Stimulated activated CD8-positive, alpha-beta memory T cell treated with anti-CD3 and anti-CD28 coated beads, Interleukin-7, amount 100 ng/mL, for 4 hours (primary cell): ENCODE measurements at places on chromosomes 12 and 14.

- DNase-seq: no peak
Observed at GRCh38 chr12:117547209-117547608, 185.8 kb upstream of the NOS1 start.

DNA sequence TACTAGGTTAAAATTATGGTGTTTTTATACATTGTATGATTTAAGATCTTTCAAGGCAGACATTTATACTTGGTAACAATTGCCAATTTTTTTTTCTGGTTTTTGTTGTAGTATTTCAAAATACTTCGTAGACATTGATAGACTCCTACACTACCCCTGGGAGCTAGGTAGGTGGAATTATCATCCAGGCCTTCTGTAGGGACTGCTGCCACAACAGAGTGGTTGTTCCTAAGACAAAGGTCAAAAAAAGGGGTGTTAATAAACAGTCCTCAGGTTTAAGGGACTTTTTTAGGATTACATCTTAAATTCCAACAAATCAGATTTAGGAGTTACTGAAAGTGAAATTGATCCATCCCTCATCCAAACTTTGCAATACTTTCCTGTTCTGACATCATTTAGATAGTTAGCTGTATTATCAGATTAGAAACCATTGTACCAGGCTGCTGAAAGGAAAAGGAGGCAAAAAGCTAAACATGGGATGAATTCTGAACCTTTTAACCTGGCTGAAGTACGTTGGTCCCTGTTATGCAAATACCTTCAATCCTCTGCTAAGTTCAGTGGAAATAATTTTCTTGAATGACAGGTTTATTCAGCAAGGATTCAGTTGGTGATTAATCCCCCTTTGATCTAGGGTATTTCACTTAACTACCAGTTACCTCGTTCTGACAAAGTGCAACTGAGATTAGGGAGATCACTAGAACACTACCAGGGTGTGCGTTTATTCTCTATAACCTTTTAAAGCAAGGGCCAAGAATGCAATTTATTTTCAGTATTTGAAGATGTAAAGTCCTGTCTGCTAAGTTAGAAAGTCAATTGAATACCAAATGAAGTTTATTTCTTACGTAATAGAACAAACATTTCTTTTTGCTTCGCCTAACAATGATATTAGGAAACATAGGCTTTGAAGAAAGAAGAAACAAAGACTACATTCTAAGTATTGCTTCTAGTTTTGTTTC, 23.2 kb downstream of the AP5M1 start:
- DNase-seq: no peak

GRCh38 chr14:77804592-77804991, 4.7 kb downstream of the ADCK1 start:
- no peak for DNase-seq

DNA sequence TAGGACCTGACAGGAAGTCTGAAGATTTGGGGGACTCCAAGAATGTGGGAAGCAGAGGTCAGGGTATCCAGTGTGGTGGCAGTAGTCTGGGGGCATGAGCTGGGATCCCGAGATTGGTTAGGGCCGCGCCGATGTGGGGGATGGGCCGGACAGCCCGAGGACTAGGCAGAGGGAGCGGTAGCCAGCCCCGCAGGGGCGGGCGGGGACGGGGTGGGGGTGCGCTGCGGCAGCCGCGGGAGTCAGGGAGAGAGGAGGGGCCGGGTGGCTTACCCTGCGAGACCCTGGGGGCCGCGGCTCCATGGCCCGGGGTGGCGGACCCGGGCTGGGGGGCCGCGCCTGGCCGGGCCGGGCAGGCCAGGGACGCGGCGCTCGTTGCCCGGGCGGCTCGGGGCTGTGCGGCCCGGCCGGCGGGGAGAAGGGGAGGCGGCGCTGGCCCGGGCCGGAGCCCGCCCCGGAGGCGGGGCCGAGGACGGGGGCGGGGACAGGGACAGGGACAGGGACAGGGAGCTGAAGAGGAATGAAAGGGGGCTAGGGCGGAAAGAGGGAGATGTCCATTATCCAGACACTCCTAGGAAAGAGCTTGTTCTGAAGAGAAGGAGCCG, 5.6 kb downstream of the ZNF385A start:
- no peak for DNase-seq

DNA sequence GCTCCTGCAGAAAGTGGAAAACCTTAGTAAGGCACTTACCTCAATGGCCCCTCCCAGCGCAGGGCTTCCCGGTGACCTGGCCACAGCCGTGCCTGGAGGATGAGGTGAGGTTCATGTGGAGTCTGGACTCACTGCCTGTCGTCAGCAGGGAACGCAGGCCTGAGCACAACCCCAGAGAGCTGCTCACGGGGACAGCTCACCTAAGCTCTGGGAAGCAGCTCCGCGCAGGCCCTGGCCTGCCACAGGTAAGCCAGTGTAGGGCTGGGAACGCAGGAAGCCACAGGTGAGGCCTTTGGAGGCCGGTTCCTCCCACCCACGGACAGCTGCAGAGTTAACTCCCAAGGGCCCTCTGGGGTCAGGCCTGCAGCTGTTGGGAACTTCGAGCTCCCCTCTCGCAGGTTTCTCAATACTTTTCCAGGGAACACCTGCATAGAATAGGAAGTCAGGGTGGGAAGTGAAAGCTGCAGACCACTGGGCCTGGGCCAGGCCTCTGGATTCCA, 32.7 kb downstream of the ANAPC7 start:
- DNase-seq: no peak

DNA sequence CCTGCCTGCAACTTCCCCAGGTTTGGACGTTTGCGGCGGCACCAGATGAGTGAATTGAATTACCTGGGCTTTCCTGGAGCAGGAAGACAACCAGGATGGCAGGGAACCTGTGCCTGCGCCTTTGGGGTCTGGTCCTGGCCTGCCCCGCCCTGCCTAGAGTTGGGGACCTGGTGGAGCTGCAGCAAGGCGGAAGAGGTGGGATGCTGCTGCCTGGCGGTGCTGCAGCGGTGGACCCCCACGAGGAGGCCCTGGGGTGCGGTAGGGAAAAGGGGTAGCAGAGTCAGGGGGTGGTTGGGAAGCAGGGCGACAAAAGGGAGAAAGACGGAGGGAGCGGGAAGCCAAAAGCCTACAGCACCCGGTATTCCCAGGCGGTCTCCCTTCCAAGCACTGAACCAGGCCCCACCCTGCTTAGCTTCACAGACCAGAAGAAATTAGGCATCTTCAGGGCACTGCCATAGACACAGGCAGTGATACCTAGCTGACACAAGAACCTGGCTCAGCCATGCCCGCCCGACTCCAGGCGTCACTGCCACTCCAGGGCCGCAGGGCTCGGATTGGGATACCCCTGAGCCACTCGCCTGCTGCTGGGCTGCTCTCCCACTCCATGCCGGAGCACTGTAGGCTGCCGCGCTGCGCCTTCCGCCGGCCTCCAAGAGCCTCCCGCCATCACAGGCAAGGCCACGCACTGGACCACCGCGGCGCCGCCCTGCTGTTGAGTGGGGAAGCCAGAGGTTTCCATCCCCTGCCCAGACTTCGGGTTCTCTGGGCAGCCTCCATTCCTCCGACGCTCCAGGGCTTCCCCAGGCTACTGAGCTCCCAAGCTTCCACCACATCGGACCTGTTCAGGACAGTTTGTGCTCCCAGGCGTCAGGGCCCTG, 155.2 kb upstream of the ALG10B start:
- DNase-seq: no peak

DNA sequence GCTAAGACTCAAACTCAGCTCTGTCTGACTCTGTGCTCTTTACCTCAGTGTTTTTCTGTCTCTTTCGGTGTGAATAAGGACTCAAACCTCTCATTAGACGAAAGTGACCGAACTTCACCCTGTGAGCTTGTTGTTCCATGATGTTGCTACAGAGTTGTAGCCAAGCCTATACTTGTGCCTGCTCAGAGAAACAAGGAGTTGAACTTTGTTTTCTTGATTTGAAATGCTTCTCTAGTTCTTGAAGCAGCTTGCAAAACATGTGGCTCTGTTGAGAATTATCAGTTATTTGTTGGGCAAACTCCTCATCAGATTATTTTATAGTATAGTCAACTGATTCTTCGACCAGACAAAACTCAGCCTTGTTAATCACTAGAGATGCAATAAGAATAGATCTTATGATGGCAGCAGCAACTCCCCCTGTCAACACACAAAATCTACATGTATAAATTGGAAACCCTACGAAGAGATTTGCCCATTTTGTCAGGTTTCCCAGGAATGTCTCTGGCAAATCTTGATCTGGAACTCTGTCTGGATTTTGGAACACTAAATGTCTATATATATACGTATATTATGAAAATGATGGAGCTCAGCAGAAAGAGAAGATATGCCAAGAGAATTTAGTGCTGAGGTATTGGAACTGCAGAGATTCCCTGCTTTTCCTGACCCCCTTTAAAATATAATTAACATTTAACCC, 146.8 kb downstream of the TTLL5 start:
- no peak for DNase-seq

GRCh38 chr12:132190012-132190755, 45.9 kb downstream of the NOC4L start:
- DNase-seq: no peak

- DNase-seq: no peak
Observed at GRCh38 chr14:100626614-100627013, 39.4 kb upstream of the BEGAIN start.

DNA sequence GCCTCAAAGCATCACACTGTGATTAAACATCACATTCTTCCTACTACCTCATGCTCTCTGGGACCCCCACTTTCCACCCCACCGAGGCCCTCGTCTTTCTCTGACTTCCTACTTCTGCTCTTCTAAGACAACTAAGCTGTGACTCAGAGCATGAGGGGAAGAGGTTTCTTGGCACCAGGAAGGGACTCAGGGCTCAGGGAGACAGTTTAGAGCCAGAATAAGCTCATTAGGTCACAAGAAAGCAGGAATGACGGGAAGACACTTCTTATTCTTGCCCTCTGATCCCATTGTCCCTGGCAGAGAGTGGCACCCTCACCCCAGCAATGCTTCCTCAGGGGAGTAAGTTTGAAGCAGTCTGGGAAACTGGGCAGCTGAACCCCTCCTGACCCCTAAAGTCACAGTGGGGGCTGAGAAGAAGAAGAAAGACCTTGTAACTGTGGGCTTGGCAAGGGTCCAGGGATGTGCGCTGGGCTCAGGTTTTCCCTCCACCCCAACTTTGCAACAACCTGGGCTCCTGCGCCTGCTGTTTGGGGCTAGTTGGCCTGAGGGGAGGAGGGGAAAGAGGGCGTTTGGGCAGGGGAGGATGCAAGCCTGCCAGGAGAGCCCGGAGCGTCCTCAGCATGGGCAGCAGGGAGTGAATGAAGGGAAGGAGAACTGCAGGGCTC, 64.6 kb upstream of the ACTN1 start:
- no peak for DNase-seq

GRCh38 chr12:50537538-50537919, 32.7 kb downstream of the DIP2B start:
- DNase-seq: no peak

DNA sequence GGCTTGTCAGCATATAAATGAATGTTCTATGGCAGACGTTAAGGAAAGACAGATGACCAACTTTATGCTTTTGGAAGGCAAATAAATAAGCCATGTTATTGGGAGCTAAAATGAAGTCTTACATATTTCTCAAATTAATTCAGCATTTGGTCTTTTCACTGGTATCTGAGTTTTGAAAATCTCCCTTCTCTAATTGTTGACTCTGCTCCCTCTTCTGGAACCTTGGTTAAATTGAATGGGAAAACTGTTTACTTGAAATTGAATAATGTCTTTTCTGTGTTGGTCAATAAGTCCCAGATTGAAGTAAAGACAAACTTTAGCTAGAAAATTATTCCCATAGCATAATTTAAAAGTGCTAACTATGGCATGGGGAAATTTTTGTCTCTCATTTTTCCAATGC, 38.7 kb downstream of the LGR5 start:
- no peak for DNase-seq

DNA sequence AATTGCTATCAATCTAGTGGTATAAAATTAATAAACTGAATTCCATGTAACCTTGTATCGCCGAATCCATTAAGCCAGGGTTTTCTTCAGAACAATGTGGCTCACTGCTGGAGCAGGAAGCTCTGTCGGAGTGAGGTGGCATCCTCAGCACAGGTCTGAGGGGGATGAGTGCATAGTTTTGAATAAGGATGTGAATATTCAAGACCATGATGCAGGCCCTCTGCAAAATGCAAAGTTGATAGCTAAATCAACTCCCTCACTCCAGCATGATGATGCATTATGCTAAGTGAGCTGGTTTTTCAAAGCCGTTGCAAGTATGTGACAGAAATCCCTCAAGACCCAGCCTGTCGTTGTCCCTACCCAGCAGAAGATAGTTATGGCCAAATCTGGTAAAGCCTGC, 53.0 kb downstream of the TRIM9 start:
- no peak for DNase-seq

DNA sequence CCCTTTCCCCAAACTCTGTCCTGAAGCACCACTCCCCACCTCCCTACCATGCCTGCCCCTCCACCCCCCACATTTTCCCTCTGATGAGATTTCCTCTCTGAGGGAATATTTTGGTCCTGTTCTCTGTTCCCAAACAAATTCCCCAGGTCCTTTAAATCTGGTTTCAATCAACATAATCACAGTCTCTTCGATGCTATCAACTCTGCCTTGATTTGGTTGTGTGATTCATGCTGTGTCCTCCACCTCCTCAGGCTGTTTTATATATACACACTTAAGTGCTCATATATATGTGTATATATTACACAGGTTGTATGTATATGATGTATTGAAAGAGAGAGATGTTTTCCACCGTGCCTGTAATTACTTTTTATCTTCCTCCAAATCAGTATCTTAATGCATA, 36.0 kb downstream of the NTF3 start:
- no peak for DNase-seq

DNA sequence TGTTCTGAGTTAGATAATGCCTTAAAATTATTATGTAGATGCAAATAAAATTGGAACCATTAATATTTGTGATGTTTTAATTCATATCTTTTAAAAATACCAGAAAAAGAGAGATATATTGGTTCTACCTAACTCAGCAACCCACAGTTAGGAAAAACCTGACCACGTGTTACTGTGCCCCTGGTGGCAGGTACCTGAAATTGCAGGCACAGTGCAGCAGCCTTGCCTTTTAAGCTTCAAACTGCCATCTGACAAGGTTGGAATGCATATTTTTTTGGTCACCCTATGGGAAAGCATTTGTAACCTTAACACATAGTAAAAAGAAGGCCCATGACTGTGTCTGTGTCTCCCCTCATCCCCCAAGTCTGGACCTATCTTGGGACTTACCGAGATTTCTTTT, 109.4 kb upstream of the NOS1 start:
- no peak for DNase-seq

DNA sequence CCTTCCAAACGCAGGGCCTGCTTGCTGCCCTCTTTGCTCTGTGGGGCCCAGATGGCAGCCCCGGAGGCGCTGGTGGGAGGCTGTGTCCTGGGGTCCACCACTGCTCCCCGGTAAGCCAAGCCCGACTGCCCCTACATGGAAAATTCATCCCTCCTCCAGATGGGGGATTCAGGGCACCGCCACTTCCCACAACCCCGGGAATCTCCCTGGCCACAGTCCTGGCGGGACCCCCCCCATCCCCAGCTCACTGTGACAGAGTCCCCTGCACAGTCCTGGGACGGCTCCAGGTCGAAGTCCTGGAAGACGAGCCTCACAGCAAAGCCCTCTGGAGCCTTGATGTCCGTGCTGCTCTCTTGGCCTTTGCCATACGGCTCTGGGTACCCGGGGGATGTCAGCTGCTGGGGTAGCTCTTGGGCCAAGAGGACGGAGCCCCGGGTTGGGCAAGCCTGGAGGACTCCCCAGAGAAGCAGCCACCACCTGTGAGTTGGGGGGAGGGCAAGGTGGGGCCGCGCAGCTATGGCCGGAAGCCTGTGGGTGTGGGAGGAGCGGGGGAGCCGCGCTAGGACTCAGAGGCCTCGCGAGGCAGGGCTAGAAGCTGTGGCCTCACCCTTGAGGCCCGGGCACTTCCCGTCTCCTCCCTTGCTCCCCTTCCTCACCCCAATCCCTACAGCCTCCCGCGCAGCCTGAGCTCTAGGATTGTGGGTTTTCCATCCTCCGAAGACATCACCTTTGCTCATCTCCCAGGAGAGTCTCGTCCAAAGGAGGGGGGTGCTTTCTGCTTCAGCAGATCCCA, 815 bp downstream of the C1RL start:
- DNase-seq: peak; percentile 65
